ENCODE measurements at places on chromosomes 6 and 20. TPM values are rescaled to one million over a fixed set of nuclear protein-coding genes. Genes with fewer than 3 reads are reported as not detected.

GRCh38 chr6:130838250-130838860 is 11.1 kb downstream of the SMLR1 start:
- no peak for DNase-seq

DNA sequence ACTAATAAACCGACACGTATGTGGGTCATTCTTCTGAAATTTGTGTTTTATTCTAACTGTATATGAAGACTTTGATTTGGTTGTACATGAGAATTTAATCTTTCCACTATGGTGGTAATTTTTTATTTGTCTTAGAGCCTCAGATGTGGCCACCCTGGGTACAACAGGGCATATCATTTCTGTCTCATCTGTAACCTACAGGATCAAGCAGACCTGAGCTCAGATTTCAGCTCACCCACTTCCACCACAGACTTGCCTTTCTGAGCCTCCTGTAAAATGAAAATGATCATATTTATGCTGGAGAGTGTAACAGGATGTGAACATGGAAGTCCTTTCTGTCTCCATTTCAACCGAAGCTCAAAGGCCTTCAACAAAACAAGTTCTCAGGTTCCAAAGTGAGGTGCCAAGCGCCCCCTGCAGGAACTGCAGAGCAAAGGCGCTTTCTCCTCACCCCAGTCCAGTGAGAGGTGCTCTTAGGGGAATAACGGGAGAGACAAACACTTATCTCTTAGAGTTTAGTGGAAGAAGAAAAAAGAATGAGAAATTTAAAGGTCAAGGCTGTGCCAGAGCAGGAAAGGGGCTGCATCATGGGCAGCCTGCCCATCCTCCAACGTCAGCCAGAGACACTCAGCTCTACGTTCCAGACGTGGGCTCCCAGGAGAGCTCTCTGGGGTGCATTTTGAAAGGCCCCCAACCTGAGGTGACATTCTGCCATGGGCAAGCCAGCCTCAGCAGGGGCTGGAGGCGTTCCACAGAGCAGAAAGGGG is 23.0 kb upstream of the CD24 start:
- peak; percentile 47 for DNase-seq

DNA sequence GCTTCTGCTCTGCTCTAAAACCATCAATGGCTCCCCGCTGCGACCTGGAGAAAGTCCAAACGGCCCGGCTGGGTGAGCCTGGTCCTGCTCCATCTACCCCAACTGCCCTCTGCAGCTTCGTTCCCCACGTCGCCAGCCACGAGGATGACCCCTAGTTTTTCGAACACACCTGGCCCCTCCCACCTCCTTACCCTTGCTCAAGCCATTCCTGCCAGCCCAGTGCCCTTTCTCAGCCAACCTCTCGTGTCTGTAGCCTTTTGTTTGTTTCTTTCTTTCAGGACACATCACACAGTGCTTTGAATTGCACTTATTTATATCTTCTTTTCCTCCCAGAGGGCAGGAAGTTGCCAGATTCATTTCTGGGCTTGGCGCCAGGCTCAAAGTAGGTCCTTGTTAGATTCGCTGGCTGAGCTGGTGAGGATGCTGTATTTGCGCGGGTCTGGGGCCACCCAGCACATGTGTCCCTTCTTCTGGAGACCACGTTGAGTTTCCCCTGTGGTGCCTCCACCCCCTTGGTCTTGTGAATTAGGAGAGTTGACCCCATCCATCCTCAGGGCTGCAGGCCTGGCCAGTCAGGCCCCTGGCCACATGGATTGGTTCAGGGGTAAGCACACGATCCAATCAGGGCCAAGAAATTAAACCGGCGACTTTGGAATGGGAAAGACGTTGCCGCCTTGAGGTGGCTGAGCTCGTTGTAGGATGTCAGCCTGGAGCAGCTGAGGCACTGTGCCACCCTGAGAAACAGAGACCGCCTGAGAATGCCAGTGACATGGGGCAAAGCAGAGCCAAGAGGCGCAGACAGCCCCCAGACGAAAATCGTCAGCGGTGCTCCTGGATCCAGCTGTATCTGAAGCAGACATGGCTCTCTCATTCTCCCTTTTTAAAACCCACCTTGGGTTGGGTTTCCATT is 156.0 kb downstream of the CEBPB start:
- DNase-seq = no peak

GRCh38 chr6:164690702-164691500 is 618.5 kb downstream of the C6orf118 start:
- DNase-seq = no peak

- DNase-seq = no peak
Observed at GRCh38 chr20:24667689-24668383, 198.4 kb downstream of the SYNDIG1 start.

COL21A1 gene
- not detected for total RNA-seq

- DNase-seq = no peak
Observed at GRCh38 chr6:2852921-2853322, 11.3 kb upstream of the SERPINB1 start.

Data from HCT116 (cell line).